Thoracic aorta (tissue), 2 donors: ENCODE measurements at places on chromosomes 6 and 20.
A peak's percentile ranks its signal among the peaks of the same experiment; 100 is the strongest.

DNA sequence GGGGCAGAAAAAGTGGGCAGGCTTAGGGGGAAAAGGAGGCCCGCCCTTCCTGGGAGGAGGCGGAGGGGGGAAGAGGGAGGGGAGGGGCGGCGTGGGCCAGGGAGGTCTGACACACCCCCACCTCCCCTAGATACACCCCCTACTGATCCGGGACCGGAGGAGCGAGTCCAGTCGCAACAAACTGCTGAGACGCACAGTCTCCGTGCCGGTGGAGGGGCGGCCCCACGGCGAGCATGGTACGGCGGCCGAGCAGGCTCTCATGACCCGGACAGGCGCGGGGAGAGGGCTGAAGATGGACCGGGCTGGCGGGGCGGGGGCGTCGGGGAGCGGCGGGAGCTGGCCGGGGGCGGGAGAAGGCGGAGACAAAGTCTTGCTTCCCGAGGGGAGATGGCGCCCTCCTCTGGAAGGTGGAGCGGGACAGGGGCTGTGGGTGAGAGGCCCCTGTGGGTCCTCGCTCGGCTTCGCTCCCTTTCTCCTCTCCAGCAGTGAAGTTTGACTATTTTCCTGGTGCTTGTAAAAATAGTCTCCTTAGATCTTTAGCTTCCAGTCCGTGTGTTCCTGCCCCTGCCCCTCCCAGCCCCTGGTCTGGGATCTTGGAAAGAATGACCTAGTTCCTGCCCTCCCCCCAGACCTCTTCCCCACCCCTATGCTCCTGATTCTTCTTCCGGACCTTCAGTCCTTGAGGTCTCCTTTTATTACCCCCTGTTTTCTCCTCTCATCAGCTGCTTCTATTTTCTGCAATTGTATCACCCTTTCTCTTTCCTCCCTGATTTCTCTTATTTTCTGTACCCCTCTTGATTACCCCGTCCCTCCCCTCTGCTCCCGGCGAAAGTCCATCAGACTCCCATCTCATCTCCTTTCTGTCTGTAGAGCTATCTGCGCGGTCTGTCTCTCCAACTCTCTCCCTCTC is 6.1 kb downstream of the SYNGAP1 start:
- H3K4me3 ChIP-seq: peak overlapping the region; percentile 69
- peak; percentile 64 for DNase-seq
- H3K4me1 ChIP-seq: peaks cover 24% of the 10 kb centered on the region
- no peaks in the 10 kb centered on the region for H3K27me3 ChIP-seq

DNA sequence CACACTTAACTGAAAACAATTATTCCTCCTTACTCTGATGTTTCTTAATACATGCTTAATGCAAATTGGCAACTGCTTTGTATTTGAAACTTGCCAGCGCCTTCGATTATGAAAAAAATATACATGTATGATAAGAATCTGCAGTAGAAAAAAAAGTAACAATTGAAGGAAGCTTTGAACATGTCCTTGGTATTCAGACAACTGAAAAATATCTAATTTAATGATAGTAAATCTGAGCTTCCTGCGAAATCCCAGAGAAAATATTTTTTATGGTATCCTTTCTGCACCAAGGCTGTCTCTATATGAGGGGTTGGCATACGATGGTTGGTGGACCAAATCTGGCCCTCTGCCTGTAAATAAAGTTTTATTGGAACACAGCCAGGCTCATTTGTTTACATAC is 186.2 kb downstream of the HDGFL1 start:
- no peak overlapping the region for H3K4me3 ChIP-seq
- no peaks in the 10 kb centered on the region for H3K36me3 ChIP-seq
- no peak for DNase-seq
- no peak overlapping the region for H3K27ac ChIP-seq

DNA sequence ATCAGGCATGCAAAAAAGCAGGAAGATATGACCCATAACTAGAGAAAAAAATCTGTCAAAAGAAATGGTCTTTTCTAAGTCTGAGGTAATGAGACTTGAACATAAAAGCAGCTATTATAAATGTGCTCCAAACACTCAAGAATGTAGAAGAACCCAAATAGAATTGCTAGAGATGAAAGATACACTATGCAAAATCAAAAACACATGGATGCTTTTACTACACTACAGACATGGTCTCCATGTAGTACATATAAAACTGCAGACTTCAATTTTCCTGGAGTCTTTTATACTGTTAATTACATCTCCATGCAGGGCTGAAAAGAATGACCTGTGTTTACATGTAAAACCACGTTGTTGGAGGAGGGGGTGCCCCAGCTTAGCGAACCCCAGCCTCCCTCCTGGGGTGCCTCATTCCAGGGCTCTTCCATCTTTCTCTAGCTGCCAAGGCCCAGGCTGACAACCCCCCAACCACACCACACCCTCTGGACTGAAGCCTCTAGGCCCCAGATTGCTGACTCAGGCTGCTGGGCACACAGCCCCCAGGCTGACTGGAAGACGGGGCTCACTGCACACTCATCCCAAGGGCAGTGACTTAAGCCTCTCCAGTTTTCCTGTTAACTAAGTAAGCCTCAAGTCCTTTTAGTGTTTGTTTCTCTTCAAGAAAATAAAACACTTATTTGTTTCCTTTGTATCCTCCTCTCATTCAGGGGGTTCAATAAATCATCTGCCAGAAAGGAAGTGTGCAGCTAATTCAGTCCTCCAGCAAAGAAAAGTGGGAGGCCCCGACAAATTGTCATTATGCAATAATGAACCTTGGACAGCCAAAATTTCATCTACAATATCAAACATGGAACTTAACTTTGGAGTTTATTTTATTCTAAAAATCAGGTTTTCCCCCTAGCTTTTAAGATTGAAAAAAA is 26.0 kb upstream of the PLAGL1 start:
- H3K27ac ChIP-seq: no peak overlapping the region
- no peaks in the 10 kb centered on the region for H3K4me1 ChIP-seq
- no peak for DNase-seq
- H3K27me3 ChIP-seq: no peaks in the 10 kb centered on the region
- no peak overlapping the region for H3K4me3 ChIP-seq

DNA sequence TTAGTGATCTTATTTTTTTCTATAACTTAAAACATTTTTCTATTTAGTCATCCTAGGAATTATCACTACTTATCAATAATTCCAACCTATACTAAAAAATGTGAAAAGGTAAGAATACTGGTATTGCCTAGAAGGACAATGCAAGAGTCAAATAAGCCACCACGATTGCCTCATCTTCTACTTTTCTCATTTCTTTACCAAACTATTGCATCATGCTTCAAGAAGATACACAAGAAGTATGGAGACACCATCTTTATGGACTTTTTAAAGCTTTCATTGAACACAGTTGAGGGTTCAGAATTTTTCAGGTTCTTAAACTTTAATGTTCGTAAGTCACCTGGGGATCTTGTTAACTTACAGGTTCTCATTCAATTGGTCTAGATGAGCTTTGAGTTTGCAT is 25.9 kb downstream of the ELOVL2 start:
- H3K36me3 ChIP-seq: no peaks in the 10 kb centered on the region
- no peaks in the 10 kb centered on the region for H3K27me3 ChIP-seq

- DNase-seq: no peak
- no peaks in the 10 kb centered on the region for H3K36me3 ChIP-seq
- no peaks in the 10 kb centered on the region for H3K4me1 ChIP-seq
- H3K27me3 ChIP-seq: no peaks in the 10 kb centered on the region
- H3K27ac ChIP-seq: no peak overlapping the region
- no peak overlapping the region for H3K4me3 ChIP-seq
Observed at GRCh38 chr6:166747644-166748595, 120.9 kb upstream of the RPS6KA2 start.

GRCh38 chr6:52337633-52338290 is 24.2 kb upstream of the PAQR8 start:
- no peak for DNase-seq
- no peaks in the 10 kb centered on the region for H3K36me3 ChIP-seq
- H3K4me3 ChIP-seq: no peak overlapping the region
- no peaks in the 10 kb centered on the region for H3K27me3 ChIP-seq

GRCh38 chr20:15257569-15257870 is 920.1 kb upstream of the FLRT3 start:
- no peaks in the 10 kb centered on the region for H3K27me3 ChIP-seq
- H3K36me3 ChIP-seq: no peaks in the 10 kb centered on the region
- no peak overlapping the region for H3K4me3 ChIP-seq
- no peaks in the 10 kb centered on the region for H3K4me1 ChIP-seq
- no peak for DNase-seq

- H3K4me1 ChIP-seq: peaks cover 20% of the 10 kb centered on the region
- H3K27ac ChIP-seq: peak overlapping the region; percentile 92
- no peaks in the 10 kb centered on the region for H3K27me3 ChIP-seq
Observed at GRCh38 chr6:25138934-25139415, 140.2 kb upstream of the CARMIL1 start.

- no peak overlapping the region for H3K27ac ChIP-seq
- no peaks in the 10 kb centered on the region for H3K36me3 ChIP-seq
- H3K4me3 ChIP-seq: no peak overlapping the region
- H3K4me1 ChIP-seq: no peaks in the 10 kb centered on the region
Observed at GRCh38 chr6:73732845-73733675, 37.1 kb downstream of the CD109 start.

- H3K27ac ChIP-seq: no peak overlapping the region
- H3K36me3 ChIP-seq: no peaks in the 10 kb centered on the region
- H3K27me3 ChIP-seq: no peaks in the 10 kb centered on the region
- no peak overlapping the region for H3K4me3 ChIP-seq
Observed at GRCh38 chr6:12648171-12648570, 68.4 kb upstream of the PHACTR1 start.

DNA sequence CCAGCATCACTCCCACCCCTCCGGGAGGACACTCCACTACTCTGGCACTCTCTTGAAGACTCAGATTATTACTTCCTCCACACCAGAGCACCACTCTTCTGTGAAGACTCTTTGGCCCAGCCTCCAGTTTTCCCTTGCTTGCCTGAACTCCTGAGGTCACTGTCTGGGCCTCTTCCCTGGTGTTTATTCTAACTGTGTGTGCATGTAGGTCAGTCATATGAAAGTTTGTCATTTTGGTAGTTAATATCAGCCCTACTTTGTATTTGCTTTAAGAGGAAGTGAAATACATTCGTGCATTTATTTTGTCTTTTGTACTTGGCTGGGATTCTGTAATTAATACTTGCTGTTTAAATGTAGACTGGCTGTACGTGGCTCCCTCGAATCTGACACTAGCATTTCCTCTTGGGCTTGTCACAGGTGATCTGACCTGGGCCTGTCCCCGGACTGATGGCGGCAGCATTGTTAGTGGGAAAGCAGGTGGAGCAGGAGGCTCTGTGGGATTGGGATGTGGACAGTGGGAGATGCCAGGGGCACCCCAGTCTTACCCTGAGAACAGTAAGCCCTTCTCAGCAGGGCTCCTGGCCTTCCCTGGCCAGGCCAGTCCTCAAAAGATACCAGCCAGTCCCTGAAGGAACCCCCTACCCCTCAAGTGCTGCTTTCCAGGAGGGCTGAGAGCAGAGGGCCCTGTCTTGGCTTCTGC is 350.5 kb downstream of the CDC5L start:
- no peak overlapping the region for H3K4me3 ChIP-seq
- H3K27me3 ChIP-seq: no peaks in the 10 kb centered on the region
- no peak overlapping the region for H3K27ac ChIP-seq
- DNase-seq: no peak
- H3K36me3 ChIP-seq: no peaks in the 10 kb centered on the region

- peaks cover 13% of the 10 kb centered on the region for H3K36me3 ChIP-seq
- no peaks in the 10 kb centered on the region for H3K4me1 ChIP-seq
- DNase-seq: no peak
- no peak overlapping the region for H3K4me3 ChIP-seq
- H3K27me3 ChIP-seq: no peaks in the 10 kb centered on the region
- no peak overlapping the region for H3K27ac ChIP-seq
Observed at GRCh38 chr20:25685276-25686080, 11.2 kb downstream of the ZNF337 start.

GRCh38 chr20:41782730-41783406 is 164.7 kb upstream of the CHD6 start:
- no peak for DNase-seq
- no peaks in the 10 kb centered on the region for H3K36me3 ChIP-seq
- H3K27me3 ChIP-seq: no peaks in the 10 kb centered on the region
- no peak overlapping the region for H3K27ac ChIP-seq

DNA sequence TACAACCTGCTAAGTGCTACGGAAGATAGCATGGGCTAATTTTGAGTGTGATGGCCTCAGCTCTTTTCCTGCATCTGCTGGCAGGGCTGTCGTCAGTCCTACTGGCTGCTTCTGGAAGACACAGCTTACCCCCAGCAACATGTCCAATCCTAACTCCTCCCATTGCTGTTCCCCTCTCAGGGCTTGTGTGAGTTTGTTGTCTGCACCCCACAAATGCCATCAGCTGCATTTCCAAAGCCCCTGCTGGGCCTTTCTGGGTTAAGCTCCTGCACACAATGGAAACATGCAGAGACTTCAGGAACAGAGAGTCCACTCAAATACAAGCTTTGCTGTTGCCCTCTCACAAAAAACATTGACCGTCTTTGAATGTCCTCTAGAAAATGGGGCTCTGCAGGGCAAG is 84.7 kb downstream of the RNF182 start:
- no peaks in the 10 kb centered on the region for H3K27me3 ChIP-seq
- no peaks in the 10 kb centered on the region for H3K4me1 ChIP-seq
- no peak for DNase-seq
- H3K36me3 ChIP-seq: no peaks in the 10 kb centered on the region

DNA sequence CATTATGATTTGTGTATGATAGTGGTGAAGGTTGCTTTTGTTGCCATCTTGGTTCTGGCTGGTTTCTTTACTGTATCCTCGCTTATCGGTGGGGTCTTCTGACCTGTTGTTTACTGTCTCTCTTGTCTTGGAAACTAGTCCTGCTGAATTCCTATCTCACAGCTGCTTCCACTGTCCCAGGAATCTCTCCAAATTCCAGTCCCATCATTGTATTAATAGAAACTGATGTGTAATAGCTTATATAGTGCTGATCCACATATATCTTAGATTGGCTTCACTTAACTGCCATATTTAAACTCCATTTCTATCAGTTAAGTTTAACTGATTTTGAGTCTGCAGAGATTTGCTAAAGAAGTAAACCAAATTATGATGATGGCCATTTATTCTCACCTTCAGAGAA is 5.9 kb downstream of the GTF2H5 start:
- H3K27me3 ChIP-seq: no peaks in the 10 kb centered on the region
- H3K27ac ChIP-seq: peak overlapping the region; percentile 63
- no peak for DNase-seq
- H3K36me3 ChIP-seq: peaks cover 3% of the 10 kb centered on the region

- peaks cover 5% of the 10 kb centered on the region for H3K4me1 ChIP-seq
- no peak overlapping the region for H3K27ac ChIP-seq
- H3K27me3 ChIP-seq: no peaks in the 10 kb centered on the region
- no peak for DNase-seq
- no peak overlapping the region for H3K4me3 ChIP-seq
Observed at GRCh38 chr6:3165631-3166534, 8.5 kb upstream of the TUBB2A start.

DNA sequence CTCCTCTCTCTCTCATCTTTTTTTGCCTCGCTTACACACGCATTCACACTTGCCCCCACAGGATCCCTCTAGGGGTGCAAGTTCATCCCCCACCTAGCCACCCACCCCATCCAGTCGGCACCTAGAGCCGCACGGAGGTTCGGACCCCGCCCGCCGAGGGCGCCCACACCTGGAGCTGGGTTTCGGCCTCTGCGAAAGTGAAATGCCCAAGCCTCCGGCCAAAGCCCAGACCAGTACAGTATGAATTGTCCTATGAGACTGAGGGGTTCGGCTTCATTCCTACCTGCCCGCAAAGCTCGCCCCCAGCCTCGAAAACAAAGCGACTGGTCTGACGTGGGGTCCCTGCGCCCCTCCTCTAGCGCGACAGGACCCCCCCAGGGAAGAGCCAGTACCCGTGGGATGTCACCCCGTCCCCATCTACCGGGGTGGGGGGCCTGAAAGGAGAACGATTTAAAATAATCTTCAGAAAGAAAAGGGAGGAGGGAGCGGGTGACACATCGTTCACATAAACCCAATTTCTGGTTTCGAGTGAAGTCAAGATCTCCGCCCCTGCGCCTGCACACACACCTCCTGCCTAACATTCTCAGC is 1.5 kb downstream of the TFAP2A start:
- peaks cover 53% of the 10 kb centered on the region for H3K27me3 ChIP-seq
- no peak for DNase-seq
- H3K36me3 ChIP-seq: no peaks in the 10 kb centered on the region
- peaks cover 25% of the 10 kb centered on the region for H3K4me1 ChIP-seq
- no peak overlapping the region for H3K27ac ChIP-seq
